ENCODE measurements at places on chromosomes 2 and 18. TPM values are rescaled to one million over a fixed set of nuclear protein-coding genes. Genes with fewer than 3 reads are reported as not detected.

DNA sequence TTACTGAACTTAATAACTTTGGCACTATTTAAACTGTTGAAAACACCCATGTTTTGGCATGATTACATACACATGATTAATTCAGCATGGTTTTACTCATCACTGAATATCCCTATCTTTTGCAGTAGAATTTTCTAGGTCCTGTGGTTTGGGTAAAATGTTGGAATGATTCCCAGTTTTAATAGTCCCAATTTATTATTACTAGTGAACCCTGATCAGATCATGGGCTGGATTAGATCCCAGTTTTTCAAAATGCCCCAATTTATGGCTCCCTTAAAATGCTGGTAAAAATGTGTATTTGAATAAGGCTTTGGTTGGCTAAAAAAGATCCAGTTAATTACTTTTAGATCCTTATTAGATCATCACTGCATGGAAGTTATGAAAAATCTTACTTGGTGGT lies 273.6 kb upstream of the NRP2 start:
- no peak for DNase-seq
- no peak overlapping the region for H3K27ac ChIP-seq
- H3K27me3 ChIP-seq = no peaks in the 10 kb centered on the region
- no peaks in the 10 kb centered on the region for H3K36me3 ChIP-seq
- no peak overlapping the region for H3K4me3 ChIP-seq
- peaks cover 12% of the 10 kb centered on the region for H3K4me1 ChIP-seq

- H3K4me1 ChIP-seq = no peaks in the 10 kb centered on the region
- no peaks in the 10 kb centered on the region for H3K27me3 ChIP-seq
- no peaks in the 10 kb centered on the region for H3K36me3 ChIP-seq
- no peak overlapping the region for H3K27ac ChIP-seq
Observed at GRCh38 chr2:164456619-164457018, 164.7 kb downstream of the GRB14 start.

GRCh38 chr18:75276818-75277609 lies 66.4 kb downstream of the TSHZ1 start:
- H3K4me1 ChIP-seq = no peaks in the 10 kb centered on the region
- H3K27me3 ChIP-seq = no peaks in the 10 kb centered on the region
- H3K27ac ChIP-seq = no peak overlapping the region
- no peak overlapping the region for H3K4me3 ChIP-seq

GRCh38 chr2:157932480-157933159 lies 56.5 kb upstream of the ACVR1 start:
- no peak for DNase-seq
- peaks cover 15% of the 10 kb centered on the region for H3K4me1 ChIP-seq
- no peaks in the 10 kb centered on the region for H3K36me3 ChIP-seq
- no peak overlapping the region for H3K4me3 ChIP-seq
- no peaks in the 10 kb centered on the region for H3K27me3 ChIP-seq
- H3K27ac ChIP-seq = no peak overlapping the region

GRCh38 chr2:54850171-54851122 lies 127.0 kb downstream of the EML6 start:
- H3K36me3 ChIP-seq = no peaks in the 10 kb centered on the region
- H3K4me3 ChIP-seq = no peak overlapping the region
- no peak for DNase-seq
- H3K4me1 ChIP-seq = no peaks in the 10 kb centered on the region
- no peak overlapping the region for H3K27ac ChIP-seq
- H3K27me3 ChIP-seq = no peaks in the 10 kb centered on the region

DNA sequence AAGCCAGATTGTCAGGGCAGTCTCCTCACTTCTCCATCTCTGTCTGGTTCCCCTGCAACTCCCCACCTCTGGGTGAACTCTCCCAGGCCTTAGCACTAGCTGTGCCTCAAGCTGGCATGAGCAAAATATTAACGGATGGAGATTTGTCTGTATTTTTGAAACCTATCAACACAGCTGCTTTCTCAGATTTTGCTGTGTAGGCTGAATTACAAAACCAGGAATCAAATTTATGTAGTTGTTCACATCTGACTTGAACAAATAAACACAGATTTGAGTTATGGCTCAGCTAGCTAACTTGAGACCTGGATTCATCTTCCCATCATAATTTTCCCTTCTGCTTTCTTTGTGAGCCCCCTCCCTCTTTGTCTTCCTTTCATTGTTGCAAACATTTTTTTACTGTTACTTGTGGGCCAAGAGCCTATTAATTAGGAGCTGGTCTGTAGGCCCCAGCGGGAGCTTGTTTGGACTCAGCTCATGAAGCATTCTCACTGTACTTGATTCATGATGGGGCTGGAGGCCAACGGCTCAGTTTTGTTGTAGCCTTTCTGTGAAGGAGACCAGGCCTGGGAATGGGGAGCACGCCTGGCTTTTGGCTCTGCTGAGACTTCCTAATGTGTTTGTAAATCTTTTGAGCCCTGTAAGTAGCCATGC lies 164.1 kb upstream of the GATA6 start:
- H3K4me3 ChIP-seq = no peak overlapping the region
- H3K27me3 ChIP-seq = no peaks in the 10 kb centered on the region
- no peaks in the 10 kb centered on the region for H3K36me3 ChIP-seq
- H3K4me1 ChIP-seq = no peaks in the 10 kb centered on the region
- DNase-seq = no peak

DNA sequence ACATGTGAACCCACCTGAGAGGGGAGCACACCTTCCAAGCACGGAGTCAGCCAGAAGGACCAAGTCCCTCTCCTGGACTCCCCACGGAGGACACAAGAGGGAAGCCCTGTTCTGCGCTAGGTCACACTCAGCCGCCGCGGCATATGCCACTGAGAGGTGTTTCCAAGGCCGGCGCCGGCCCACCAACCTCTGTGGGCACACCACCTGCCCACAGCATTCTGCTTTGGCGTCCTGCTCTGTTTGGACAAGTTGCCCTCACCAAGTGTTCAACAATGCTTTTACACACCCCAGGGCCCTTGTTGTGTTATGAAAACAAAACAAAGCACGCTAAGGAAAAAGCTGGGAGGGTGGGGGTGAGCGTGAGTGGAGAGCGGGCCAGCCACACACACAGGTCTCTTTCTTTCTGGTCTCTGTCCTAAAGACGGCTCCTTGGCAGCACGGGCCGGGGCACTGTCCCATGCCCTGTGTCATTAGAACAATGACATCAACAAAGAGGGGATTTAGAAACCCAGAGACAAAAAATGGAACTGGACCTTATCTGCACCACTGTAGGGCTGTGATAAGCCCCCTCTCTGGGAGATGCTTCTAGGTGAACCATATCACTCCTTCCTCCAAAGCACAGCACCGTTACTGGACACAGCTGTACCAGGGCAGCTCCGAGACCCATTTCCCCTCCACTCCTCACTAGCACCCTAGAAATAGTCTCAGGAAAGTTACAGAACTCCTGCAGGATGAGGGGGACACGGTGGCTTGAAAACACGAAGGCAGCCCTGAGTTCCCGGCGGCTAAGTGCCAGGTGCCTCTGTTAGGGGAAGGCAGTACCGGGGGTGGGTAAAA lies 17.0 kb downstream of the SMAD7 start:
- peaks cover 97% of the 10 kb centered on the region for H3K4me1 ChIP-seq
- peak; percentile 85 for DNase-seq
- H3K27ac ChIP-seq = peak overlapping the region; percentile 18
- no peaks in the 10 kb centered on the region for H3K27me3 ChIP-seq
- no peak overlapping the region for H3K4me3 ChIP-seq
- H3K36me3 ChIP-seq = peaks cover 66% of the 10 kb centered on the region

GRCh38 chr2:224764565-224765236 lies 48.5 kb upstream of the CCDC195 start:
- H3K4me3 ChIP-seq = no peak overlapping the region
- H3K27me3 ChIP-seq = no peaks in the 10 kb centered on the region
- no peak for DNase-seq
- no peaks in the 10 kb centered on the region for H3K4me1 ChIP-seq
- H3K27ac ChIP-seq = no peak overlapping the region
- peaks cover 42% of the 10 kb centered on the region for H3K36me3 ChIP-seq

The TMEM163 gene
- total RNA-seq = not detected

The PAX8 gene
- total RNA-seq = not detected

The MALL gene
- total RNA-seq = not detected

The RAB6C gene
- not detected for total RNA-seq
